ENCODE measurements at places on chromosomes 2 and 18. TPM values are rescaled to one million over a fixed set of nuclear protein-coding genes. Genes with fewer than 3 reads are reported as not detected.

The HK2 gene
- 8.6 TPM for total RNA-seq

The C18orf32 gene
- 42.6 TPM for total RNA-seq

The LRRTM1 gene
- not detected for total RNA-seq

The DNAJC5G gene
- 3.9 TPM for total RNA-seq

The TYMS gene
- total RNA-seq: 4.8 TPM

The FBXO41 gene
- total RNA-seq: 1.5 TPM

DNA sequence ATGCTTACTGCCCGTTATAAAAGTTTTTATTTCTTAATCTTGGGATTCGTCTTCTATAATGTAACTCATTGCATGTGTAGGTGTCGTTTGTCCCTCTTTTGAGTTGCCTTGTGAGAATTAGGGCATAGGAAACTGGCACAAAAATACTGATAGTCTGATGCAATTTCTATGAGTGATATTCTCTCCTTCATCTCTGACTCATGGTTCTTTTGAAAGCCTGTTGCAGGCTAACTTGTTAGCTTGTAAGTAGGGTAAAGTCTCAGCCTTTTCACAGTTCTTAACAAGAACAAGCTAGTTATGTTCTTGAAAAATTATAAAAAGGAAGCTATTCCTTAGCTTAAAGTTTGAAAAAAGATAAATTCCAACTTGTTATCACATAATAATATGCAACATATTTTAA, 1085.4 kb upstream of the NRXN1 start:
- no peaks in the 10 kb centered on the region for H3K27me3 ChIP-seq
- no peaks in the 10 kb centered on the region for H3K36me3 ChIP-seq
- H3K4me3 ChIP-seq: no peak overlapping the region
- no peak overlapping the region for H3K27ac ChIP-seq

GRCh38 chr2:767440-767839, 90.2 kb upstream of the TMEM18 start:
- no peak for DNase-seq
- H3K36me3 ChIP-seq: no peaks in the 10 kb centered on the region
- H3K27ac ChIP-seq: no peak overlapping the region
- H3K4me3 ChIP-seq: no peak overlapping the region
